ENCODE measurements at places on chromosomes 5 and 9. TPM values are rescaled to one million over a fixed set of nuclear protein-coding genes. Genes with fewer than 3 reads are reported as not detected.

GRCh38 chr5:38290028-38290653 lies 31.8 kb downstream of the EGFLAM start:
- no peaks in the 10 kb centered on the region for H3K36me3 ChIP-seq
- H3K27me3 ChIP-seq, result no peaks in the 10 kb centered on the region
- no peak overlapping the region for H3K4me3 ChIP-seq
- DNase-seq, result no peak

The SPEF2 gene
- total RNA-seq, result 7.9 TPM

The GRAMD2B gene
- 34.4 TPM for total RNA-seq

The BTNL8 gene
- 8.3 TPM for total RNA-seq

The TRIM36 gene
- total RNA-seq, result 37.3 TPM

GRCh38 chr5:167730121-167730520 lies 561.3 kb upstream of the WWC1 start:
- no peak for DNase-seq
- no peak overlapping the region for H3K27ac ChIP-seq
- no peaks in the 10 kb centered on the region for H3K36me3 ChIP-seq
- no peaks in the 10 kb centered on the region for H3K4me1 ChIP-seq
- no peaks in the 10 kb centered on the region for H3K27me3 ChIP-seq

GRCh38 chr5:25414742-25415141 lies 770.0 kb upstream of the CDH10 start:
- no peaks in the 10 kb centered on the region for H3K36me3 ChIP-seq
- no peak overlapping the region for H3K27ac ChIP-seq
- DNase-seq, result no peak
- H3K4me3 ChIP-seq, result no peak overlapping the region
- no peaks in the 10 kb centered on the region for H3K4me1 ChIP-seq

- no peak for DNase-seq
- H3K4me1 ChIP-seq, result no peaks in the 10 kb centered on the region
- no peak overlapping the region for H3K27ac ChIP-seq
- no peak overlapping the region for H3K4me3 ChIP-seq
- H3K27me3 ChIP-seq, result no peaks in the 10 kb centered on the region
- H3K36me3 ChIP-seq, result no peaks in the 10 kb centered on the region
Measured at GRCh38 chr5:117326997-117327396, 752.4 kb upstream of the SEMA6A start.

The PHF24 gene
- not detected for total RNA-seq

DNA sequence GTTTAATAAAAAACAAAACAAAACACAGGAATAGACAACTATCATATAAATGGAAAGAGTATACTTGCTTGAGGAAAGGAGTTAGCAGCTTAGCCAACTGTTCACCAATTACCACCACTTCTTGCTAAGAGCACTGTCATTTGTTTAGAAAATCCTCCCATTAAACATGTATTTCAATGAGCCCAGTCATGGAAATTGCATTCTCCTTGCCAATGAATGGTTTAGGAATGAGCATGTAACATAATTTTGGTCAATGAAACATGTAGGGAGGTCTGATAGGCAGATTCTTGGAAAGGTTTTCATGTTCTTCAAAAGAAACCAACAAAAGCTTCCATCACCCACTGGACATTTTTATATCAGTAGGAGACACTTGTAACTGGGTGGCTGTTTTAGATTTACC lies 502.8 kb upstream of the PAPPA start:
- no peaks in the 10 kb centered on the region for H3K27me3 ChIP-seq
- no peaks in the 10 kb centered on the region for H3K4me1 ChIP-seq
- no peak overlapping the region for H3K27ac ChIP-seq
- H3K4me3 ChIP-seq, result no peak overlapping the region
- no peak for DNase-seq

The HDHD3 gene
- 72.1 TPM for total RNA-seq

GRCh38 chr5:17882760-17883488 lies 248.7 kb downstream of the TAF11L14 start:
- H3K4me3 ChIP-seq, result no peak overlapping the region
- H3K27me3 ChIP-seq, result no peaks in the 10 kb centered on the region
- no peaks in the 10 kb centered on the region for H3K36me3 ChIP-seq
- H3K27ac ChIP-seq, result no peak overlapping the region

- no peaks in the 10 kb centered on the region for H3K4me1 ChIP-seq
- no peak overlapping the region for H3K27ac ChIP-seq
- H3K27me3 ChIP-seq, result no peaks in the 10 kb centered on the region
- H3K36me3 ChIP-seq, result no peaks in the 10 kb centered on the region
Measured at GRCh38 chr5:126106029-126106428, 317.2 kb upstream of the GRAMD2B start.

DNA sequence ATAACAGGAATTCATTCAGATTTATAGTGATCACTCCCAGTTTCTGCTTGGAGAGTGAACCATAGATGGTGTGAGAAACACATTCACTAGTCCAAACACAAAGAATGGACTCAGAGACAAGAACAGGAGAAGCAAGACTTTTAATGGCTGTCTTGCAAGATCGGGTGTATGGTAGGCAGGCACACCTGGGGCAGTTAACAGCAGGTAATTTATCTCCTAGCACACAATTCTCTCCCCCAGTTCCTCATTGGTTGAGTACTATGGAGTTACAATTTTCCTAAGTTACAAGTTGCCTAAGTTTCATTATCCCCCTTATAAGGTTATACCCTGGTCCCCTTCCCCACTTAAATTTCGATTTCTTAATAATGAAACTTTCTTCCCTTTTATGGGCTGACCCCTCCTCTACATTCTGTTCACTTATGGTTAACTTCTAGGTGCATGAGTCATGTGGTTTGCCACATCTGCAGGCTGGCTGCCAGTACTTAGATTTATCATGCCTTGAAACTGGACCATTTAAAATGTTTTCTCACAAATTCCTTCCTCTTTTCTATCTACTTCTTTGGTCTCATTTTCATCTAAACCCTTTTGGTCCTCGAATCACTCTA lies 623.3 kb downstream of the HINT1 start:
- no peak overlapping the region for H3K4me3 ChIP-seq
- no peak for DNase-seq
- no peaks in the 10 kb centered on the region for H3K36me3 ChIP-seq
- no peaks in the 10 kb centered on the region for H3K4me1 ChIP-seq
- H3K27me3 ChIP-seq, result no peaks in the 10 kb centered on the region

- no peak overlapping the region for H3K4me3 ChIP-seq
- DNase-seq, result no peak
- no peaks in the 10 kb centered on the region for H3K27me3 ChIP-seq
- H3K4me1 ChIP-seq, result no peaks in the 10 kb centered on the region
Measured at GRCh38 chr9:32956606-32957005, 44.8 kb downstream of the APTX start.

DNA sequence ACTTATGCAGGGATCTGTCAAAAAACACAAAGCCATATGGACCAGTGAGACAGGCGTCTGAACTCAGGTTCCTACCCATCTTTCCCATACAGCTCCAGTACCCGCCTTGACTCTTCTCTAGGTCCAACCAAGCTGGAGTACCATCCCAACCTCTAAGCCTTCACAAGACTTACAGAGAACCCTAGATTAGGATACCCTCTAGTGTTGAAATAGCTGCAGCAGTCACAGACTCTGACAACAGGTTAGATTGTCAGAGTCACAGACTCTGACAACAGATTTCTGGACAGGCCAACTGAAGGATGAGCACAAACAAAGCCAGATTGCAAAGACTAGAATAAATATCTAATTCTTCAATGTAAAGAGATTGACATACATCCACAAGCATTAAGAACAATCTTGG lies 266.1 kb downstream of the GRIA1 start:
- H3K36me3 ChIP-seq, result no peaks in the 10 kb centered on the region
- H3K4me1 ChIP-seq, result no peaks in the 10 kb centered on the region
- no peaks in the 10 kb centered on the region for H3K27me3 ChIP-seq
- no peak overlapping the region for H3K4me3 ChIP-seq
- H3K27ac ChIP-seq, result no peak overlapping the region
- no peak for DNase-seq

- H3K36me3 ChIP-seq, result no peaks in the 10 kb centered on the region
- H3K27me3 ChIP-seq, result no peaks in the 10 kb centered on the region
- H3K4me3 ChIP-seq, result no peak overlapping the region
- no peak for DNase-seq
Measured at GRCh38 chr9:85630676-85631075, 111.1 kb downstream of the AGTPBP1 start.

DNA sequence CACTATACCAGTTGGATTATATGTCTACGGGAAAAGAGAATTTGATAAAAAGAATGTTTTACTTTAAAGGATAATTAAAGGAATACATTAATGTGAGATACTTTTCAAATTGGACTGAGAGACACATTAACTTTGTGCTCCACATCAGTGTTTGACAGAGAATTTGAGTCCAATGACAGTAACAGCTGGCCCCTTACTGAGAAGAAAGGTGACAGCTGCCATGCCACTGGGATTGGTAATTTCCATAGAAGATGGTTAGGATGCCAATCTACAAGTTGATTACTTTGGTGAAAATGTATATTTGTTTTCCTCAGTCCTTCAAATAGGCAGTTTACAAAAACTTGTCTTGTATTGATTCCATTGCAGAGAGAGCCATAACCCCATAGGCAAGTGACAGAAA lies 578.4 kb downstream of the SLCO4C1 start:
- no peaks in the 10 kb centered on the region for H3K27me3 ChIP-seq
- no peak overlapping the region for H3K4me3 ChIP-seq
- H3K36me3 ChIP-seq, result no peaks in the 10 kb centered on the region
- no peaks in the 10 kb centered on the region for H3K4me1 ChIP-seq
- no peak overlapping the region for H3K27ac ChIP-seq
- DNase-seq, result no peak

GRCh38 chr9:110283751-110284150 lies 27.4 kb upstream of the TXN start:
- DNase-seq, result no peak
- no peak overlapping the region for H3K27ac ChIP-seq
- H3K27me3 ChIP-seq, result no peaks in the 10 kb centered on the region
- H3K36me3 ChIP-seq, result no peaks in the 10 kb centered on the region
- no peaks in the 10 kb centered on the region for H3K4me1 ChIP-seq

The NR2F1-AS1 gene
- 11.9 TPM for total RNA-seq

- H3K27ac ChIP-seq, result no peak overlapping the region
- no peak overlapping the region for H3K4me3 ChIP-seq
- no peaks in the 10 kb centered on the region for H3K36me3 ChIP-seq
- no peaks in the 10 kb centered on the region for H3K4me1 ChIP-seq
- no peaks in the 10 kb centered on the region for H3K27me3 ChIP-seq
- no peak for DNase-seq
Measured at GRCh38 chr5:165101709-165102108, 1596.3 kb downstream of the MAT2B start.

- H3K36me3 ChIP-seq, result no peaks in the 10 kb centered on the region
- no peaks in the 10 kb centered on the region for H3K4me1 ChIP-seq
- H3K27ac ChIP-seq, result no peak overlapping the region
- DNase-seq, result no peak
- H3K27me3 ChIP-seq, result no peaks in the 10 kb centered on the region
Measured at GRCh38 chr5:58066076-58066475, 393.8 kb downstream of the PLK2 start.

DNA sequence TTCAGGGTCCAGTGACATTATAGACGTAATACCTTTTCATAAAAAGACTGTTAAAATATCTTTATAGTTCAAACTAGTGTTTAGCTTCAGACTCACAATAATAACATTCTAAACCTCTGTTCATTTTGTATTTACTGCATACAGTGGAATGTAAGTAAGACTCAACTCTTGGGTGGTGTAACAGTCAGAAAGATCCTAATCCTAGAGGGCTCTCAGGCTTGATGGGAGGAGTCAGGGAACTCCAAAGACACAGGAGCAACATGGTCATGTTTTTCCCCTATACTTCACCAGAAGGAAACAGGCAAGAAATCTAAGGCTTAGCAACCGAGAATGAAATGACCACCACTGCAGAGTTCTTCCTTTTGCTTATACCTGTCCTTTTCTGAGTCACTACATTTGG lies 82.6 kb downstream of the MRPS27 start:
- H3K4me3 ChIP-seq, result no peak overlapping the region
- no peaks in the 10 kb centered on the region for H3K4me1 ChIP-seq
- H3K27ac ChIP-seq, result no peak overlapping the region
- no peak for DNase-seq
- H3K36me3 ChIP-seq, result no peaks in the 10 kb centered on the region

- H3K4me1 ChIP-seq, result no peaks in the 10 kb centered on the region
- no peak overlapping the region for H3K27ac ChIP-seq
- no peak for DNase-seq
- H3K27me3 ChIP-seq, result no peaks in the 10 kb centered on the region
- H3K36me3 ChIP-seq, result no peaks in the 10 kb centered on the region
Measured at GRCh38 chr5:168885324-168886120, 306.4 kb upstream of the PANK3 start.

DNA sequence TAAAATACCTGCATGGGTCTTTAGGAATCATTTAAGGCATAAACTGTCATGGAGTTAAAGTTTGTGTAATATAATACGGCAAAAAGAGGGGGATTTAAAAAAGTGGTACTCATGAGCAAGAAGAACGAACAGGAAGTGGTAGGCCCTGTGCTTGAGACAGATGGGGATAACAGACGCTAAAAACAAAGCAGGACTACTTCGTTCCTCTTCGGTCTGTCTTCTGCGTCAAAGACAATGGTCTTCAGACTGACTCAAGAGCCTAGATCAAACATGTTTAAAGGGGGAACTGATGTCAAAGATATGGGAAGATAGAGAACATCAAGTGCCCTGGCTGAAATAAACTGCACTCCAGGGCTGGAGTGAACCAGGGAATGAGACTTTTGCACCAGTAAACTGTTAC lies 59.8 kb upstream of the RFX3 start:
- no peaks in the 10 kb centered on the region for H3K27me3 ChIP-seq
- no peak overlapping the region for H3K4me3 ChIP-seq
- DNase-seq, result no peak
- no peaks in the 10 kb centered on the region for H3K4me1 ChIP-seq

Measured in prostate gland (tissue), 2 donors.